ENCODE measurements at places on chromosomes 12 and 14.

DNA sequence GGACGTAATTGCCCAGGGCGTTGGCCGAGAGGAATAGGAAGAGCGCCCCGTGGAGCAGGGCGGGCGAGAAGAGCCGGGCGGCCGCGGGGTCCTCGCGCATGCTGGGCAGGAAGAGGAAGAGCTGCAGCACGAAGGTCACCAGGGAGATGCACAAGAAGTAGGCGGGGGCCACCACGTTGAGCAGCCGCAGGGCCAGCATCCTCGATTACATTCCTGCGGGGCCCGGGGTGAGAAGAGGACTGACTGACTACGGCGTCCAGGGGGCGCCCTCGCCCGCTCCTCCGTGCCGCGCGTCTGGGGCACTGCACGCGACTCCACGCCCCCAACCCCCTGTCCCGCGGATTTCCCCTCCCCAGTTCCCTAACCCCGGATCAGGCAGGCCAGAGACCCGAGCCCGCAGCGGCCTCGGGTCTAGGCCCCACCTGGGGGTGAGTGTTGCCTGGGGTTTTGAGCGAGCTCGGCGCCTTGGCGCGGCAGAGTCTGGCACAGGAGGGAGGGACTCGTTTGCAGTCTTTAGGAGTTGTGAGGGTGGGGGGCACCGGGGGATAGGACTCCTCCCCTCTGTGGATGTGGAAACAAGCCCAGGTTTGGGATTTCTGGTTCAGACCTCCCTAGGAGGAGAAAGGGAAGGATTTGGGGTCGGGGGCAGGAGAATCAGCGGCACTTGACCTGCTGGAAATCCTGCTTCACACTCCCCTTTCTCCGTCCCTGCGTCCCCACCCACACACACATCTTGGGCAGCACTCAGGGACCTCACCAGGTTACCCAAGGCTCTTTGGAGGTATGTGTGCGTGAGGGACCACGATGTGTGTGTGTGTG is 1.8 kb downstream of the ZDHHC22 start:
- DNase-seq, result peak; percentile 41

DNA sequence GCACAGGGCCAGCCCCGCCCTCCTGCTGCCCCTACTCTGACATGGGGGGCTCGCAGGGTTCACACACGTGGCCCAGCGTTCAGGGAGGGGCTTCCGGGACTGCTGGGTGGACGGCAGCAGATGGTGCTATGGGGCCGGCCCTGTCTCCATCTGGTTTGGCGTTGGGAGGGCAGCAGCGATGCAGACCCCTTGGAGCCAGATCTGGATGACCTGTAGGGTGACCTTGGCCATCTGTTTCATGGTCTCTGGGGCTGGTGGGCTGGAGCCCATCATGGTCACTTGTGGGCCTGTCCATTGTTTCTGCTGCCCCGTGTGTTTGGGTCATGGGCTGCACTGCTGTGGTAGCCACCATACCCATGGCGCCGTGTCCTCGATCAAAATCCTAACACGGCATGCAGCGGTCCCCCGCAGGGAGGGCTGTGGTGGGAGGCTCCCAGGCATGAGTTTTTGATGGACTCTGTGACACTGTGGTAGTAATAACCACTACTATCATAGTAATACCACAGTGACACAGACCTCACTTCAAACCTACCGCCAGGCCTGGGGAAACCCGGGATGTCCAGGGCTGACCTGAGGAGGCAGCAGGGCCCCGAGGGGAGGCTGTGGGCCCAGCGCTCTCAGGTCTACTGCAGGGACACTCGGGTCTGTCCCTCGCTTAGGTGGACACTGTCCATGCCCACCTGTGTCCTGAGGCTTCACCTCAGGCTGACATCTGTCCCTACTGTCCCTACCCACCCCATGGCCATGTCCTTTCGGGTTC is 359.4 kb downstream of the TMEM121 start:
- DNase-seq, result no peak

GRCh38 chr12:107302649-107303341 is 209.4 kb upstream of the CRY1 start:
- no peak for DNase-seq

DNA sequence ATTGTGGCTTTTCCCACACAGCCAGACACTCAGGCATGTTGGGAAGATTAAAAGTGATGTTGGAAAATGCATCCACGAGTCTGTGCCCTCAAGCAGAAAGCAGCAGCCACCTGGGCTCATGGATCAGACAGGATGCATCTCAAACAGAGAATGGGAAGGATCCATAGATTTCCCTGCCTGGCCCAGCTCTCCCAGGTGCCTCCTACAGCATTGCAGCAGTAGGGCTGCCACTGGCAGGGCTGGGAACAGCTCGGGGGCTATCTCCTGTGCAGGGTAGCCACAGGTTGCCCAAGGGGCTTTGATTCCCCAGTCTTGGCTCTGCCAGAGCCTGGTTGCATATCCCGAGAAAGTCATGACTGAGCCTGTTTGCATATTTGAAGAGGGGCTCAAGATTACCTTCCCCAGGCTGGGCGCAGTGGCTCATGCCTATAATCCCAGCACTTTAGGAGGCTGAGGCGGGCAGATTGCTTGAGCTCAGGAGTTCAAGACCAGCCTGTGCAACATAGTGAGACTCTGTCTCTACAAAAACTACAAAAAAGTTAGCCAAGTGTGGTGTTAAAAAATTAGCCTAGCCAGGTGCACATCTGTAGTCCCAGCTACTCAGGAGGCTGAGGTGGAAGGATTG is 19.5 kb downstream of the C14orf132 start:
- no peak for DNase-seq

DNA sequence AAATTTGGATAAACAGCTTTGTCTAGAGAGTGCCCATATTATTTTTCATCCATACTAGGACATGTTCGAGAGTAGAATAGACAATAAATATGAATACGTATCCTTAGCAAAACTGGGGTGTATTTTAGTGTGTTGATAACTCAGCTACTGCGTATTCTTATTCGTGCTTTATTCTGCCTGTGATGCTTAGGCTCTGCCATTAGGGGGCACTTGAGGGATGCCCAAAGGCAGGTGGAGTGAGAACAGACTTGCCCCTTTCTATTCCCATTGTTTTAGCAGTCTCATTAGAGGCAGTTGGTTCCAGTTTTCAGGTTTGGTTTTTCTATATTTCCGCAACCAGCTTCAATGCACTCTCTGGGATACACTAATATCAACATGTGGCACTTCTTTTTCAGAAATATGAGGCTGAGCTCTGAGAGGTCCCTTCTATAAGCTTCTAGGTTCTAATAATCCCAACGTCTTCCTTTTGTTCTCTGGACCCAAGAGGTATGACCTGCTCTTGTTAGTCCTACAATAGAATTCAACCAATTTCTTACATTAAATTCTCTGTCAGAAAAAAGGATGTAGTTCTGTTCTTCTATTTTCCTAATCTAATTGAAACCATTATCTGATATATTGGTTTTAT is 985.7 kb upstream of the FBXO33 start:
- DNase-seq, result peak; percentile 4

- DNase-seq, result peak; percentile 27
Measured at GRCh38 chr12:51666696-51667095, 75.7 kb downstream of the SCN8A start.

GRCh38 chr12:101086490-101087135 is 123.4 kb downstream of the SLC5A8 start:
- DNase-seq, result peak; percentile 1

DNA sequence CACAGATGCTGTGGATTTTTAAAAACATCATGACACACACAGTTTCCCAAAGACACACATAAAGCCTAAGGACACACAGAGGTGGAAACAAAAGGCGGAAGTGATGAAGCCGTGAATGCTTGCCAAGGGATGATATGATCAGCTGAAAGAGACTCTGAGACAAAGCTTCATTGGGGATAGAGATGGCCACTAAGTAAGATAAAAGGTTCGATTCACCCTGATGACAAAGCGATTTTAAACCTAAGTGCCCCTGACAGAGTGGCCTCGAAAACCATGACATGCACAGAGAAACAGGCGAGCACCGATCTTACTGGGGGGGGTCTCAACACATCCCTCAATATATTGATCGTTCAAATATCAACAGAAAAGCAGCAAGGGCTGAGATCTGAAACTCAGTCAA is 20.3 kb upstream of the EIF5 start:
- no peak for DNase-seq

DNA sequence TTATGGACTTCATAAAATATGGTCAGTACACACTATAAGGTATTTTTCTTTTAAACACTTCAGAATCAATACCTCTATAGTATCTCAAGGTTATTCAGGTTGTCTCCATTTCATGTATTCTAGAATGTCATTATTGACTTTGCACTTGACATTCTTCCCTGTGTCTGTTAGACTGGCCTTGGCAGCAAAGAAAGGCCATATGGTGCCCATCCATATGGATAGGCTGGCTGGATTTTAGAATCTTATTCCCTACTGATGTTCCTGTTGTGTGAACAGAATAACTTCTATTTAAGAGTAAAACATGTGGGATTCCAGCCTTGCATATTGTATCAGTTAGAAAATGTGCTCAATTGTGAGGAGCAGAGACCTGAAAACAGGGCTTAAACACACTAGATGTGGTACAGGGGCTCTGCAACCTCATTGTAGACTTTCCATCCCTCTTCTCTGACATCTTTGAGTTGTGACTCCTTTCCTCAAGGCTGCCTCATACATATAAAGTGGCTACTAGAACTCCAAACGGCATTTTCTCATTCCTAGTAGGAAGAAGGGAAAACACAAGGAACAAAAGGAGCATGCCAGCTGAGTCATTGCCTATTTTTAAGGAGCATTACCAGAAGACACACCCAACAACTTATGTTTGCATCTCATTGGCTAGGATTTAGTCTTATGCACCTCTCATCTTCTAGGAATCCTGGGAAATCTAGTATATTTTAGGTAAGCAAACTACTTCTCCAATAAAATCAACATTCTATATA is 221.2 kb upstream of the TMPO start:
- no peak for DNase-seq

DNA sequence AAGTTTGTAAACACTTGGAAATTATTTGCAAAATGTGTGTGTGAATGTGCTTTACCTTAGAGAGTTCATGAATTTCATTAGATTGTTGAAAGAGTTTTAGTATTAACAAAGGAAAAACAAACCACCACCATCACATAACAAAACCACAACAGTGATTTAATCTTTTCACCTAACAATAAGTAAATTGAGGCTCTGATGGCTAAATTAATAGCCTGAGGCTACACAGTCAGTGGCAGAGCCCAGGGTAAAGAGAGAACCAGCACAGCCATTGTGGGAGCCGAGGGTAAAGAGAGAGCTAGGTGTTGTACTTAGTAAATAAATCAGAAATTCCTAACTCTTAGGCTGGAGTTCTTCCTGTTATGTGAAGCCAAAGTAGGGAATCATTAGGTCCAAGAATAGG is 51.2 kb upstream of the CAPRIN2 start:
- DNase-seq, result no peak

DNA sequence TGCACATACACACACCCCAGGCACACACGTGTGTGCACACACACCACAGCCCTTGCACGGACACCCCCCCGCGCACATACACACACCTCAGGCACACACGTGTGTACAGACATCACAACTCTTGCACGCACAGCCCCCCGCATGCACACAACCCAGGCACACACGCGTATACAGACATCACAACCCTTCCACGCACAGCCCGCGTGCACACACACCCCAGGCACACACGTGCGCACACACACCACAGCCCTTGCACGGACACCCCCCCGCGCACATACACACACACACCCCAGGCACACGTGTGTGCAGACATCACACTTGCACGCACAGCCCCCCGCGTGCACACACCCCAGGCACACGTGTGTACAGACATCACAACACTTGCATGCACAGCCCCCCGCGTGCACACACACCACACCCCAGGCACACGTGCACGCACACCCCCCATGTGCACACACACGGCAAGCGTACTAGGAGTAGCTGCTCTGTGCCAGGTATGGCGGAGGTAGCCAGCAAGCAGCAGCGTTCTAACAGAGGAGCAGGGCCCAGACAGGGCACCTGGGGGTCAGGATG is 18.2 kb upstream of the ANKLE2 start:
- no peak for DNase-seq

- peak; percentile 83 for DNase-seq
Measured at GRCh38 chr12:131112021-131112420, 158.3 kb downstream of the ADGRD1 start.

- DNase-seq, result peak; percentile 36
Measured at GRCh38 chr14:52950410-52950897, 396 bp downstream of the FERMT2 start.

DNA sequence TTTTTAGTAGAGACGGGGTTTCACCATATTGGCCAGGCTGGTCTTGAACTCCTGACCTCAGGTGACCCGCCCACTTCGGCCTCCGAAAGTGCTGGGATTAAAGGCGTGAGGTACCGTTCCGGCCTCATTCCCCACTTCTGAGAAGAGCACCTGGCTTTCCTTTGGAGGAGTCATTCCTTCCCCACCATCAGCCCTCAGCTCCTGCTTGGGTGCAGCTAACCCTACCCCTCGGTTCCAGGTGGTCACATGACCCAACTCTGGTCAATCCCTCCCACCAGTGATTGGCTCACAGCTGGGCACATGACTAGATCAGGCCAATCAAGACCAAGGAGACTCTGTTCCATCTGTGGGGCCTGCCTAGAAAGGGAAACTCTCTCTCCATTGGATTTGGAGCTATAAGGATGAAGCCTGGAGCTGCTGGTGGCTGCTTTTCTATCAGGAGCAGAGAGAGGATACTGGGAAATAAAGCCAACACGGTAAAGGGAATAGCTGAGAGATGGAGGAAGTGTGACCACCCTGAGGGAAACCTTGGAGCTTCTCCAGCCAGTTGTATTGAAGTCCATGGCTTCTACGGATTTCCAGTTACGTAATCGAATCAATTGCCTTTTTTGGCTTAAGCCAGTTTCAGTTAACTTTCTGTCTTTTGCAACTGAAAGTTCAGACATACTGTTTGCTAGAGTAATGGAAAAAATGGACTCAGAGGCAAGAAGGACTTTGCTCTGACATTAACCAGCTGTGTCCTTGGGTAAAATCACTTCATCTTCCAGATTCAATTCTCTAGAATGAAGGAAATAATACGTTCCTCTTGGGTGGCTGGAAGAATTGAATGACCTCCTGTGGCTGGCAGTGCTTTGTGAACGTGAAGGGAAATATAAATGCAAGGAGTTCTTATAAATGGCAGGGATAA is 19.7 kb upstream of the IFT81 start:
- DNase-seq, result peak; percentile 37

GRCh38 chr14:50103558-50103957 is 12.8 kb downstream of the VCPKMT start:
- DNase-seq, result no peak

GRCh38 chr12:93704122-93704521 is 26.9 kb downstream of the CRADD start:
- DNase-seq, result no peak

- DNase-seq, result no peak
Measured at GRCh38 chr14:26088275-26088674, 509.6 kb downstream of the NOVA1 start.

GRCh38 chr12:78028426-78028825 is 197.7 kb downstream of the NAV3 start:
- DNase-seq, result no peak

DNA sequence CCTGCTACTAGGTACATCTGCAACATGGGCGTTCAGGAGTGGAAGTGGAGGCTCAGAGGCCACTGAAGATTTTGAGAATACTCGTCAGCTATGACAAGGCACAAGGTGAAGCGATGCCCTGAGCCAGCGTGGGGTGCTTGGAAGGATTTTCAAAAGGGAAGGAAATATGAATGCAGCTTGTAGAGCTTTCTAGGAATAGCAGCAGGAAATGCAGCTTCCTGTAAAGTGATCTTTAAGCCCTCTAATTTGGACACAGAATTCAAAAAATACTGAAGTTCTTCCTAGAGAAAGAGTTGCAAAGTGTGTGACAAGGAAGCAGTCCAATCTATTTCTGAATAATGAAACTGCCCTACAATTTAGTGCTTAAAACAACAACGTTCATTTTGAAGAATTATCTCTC is 13.2 kb upstream of the C1S start:
- no peak for DNase-seq
